ENCODE measurements at places on chromosomes 3 and 15.
A peak's percentile ranks its signal among the peaks of the same experiment; 100 is the strongest.

DNA sequence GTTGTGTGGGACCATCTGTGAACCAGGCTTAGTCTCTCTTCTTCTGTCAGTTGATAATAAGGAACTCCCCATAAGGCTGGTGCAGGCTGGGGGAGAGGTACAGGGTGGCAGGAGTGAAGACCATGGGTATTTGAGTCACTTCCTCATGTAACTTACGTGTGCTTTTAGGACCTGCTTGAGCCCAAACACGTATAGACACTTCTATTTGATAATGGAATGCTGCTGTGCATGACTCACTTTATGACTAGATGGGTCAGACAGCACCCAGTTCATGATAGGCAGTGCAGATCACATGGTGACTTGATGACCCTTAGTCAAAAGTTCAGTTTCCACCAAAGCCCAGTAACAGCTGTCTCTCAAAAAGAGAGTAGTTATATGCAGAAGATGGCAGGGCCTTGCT is 490.9 kb downstream of the ZBBX start:
- no peak for DNase-seq

DNA sequence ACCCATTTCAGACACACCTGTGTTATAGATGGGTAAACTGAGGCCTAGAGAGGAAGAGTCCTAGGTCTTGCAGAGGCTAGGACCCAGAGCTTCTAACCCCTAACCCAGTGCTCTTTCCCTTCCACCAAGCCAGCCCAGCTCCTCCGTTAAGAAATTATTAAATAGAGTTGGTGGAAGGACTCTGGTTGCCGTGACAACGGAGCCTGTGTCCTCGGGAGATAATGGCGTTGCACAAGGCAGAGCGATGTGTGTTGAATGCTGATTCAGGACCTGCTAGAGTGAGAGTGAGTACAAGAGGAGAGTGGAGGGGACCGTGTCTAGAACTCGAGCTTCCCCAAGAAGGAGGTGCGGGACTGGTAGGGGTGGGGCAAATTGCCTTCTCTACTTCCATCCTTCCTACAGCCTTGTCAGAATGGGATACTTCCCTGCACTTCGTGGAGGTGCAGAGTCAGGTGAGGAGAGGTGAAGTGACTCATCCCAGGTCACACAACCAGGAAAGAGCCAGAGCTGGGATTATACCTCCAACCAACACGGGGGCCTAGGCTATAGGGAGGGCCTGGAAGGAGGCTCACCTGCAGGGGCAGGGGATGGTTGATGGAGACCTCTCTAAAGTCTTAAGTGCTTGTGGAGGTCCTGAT is 8.6 kb downstream of the SLC6A1 start:
- DNase-seq = no peak

GRCh38 chr3:107328069-107328468 is 49.2 kb upstream of the CCDC54 start:
- no peak for DNase-seq

- no peak for DNase-seq
These were observed 88.4 kb upstream of the GALNT15 start for GRCh38 chr3:16085884-16086608.

DNA sequence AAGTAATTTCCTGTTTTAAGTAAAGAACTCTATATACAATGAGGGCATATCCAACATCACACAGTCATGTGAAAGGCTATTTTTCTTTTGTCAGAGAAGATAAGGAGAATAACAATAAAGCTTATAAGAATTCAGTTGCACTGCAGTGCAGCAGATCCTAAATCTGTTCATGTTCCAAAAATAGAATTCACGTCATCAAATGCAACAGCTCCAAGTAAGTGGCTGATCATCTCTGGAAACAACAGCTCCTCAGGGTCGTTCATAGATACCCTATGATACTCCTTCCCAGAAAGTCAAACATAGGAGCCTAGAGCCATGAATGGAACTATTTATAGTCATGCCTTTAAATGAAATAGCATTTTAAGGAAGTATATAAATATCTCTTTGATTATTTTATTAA is 100.2 kb downstream of the FMN1 start:
- no peak for DNase-seq

DNA sequence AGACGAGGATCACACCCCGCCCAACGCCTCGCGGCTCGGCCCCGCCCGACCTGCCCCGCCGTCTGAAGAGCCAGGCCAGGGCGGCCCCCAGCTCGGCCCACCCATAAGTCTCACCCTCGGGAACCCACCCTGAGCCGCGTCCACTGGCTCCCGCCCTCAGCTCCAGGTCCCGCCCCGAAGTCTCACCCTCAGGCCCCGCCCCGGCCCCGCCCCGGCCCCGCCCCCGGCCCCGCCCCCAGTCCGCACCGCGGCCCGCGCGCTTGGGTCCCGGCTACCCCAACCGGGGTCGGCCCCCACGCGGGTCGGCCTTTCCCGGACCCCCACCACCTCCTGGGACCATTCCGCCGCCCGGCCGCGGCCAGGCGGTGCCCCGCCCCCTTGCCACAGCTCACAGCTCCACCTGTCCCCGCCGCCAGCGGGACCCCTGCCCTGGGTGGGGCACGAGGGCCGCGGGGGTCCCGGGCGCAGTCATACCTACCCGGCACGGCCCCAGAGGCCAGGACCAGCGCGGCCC is 489 bp downstream of the CSPG5 start:
- DNase-seq = no peak

GRCh38 chr3:128448491-128448890 is 18.2 kb downstream of the DNAJB8 start:
- DNase-seq = no peak

DNA sequence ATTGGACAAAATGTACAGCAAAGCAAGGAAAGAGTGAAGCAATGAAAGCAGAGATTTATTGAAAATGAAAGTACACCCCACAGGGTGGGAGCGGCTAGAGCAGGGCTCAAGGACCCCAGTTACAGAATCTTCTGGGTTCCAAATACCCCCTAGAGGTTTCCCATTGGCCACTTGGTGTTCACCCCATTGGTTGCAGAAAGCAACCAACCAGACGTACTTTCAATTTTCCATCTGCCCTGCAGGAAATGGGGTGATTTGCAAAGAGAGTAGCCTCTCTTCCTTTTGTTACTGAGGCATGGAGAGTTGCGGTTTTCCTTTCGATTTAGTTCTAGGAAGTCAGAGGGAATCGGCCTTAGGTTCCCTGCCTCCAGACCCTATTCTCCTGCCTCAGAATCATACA is 2.4 kb downstream of the PML start:
- no peak for DNase-seq

GRCh38 chr3:119716998-119717397 is 14.2 kb downstream of the CFAP91 start:
- DNase-seq = no peak

DNA sequence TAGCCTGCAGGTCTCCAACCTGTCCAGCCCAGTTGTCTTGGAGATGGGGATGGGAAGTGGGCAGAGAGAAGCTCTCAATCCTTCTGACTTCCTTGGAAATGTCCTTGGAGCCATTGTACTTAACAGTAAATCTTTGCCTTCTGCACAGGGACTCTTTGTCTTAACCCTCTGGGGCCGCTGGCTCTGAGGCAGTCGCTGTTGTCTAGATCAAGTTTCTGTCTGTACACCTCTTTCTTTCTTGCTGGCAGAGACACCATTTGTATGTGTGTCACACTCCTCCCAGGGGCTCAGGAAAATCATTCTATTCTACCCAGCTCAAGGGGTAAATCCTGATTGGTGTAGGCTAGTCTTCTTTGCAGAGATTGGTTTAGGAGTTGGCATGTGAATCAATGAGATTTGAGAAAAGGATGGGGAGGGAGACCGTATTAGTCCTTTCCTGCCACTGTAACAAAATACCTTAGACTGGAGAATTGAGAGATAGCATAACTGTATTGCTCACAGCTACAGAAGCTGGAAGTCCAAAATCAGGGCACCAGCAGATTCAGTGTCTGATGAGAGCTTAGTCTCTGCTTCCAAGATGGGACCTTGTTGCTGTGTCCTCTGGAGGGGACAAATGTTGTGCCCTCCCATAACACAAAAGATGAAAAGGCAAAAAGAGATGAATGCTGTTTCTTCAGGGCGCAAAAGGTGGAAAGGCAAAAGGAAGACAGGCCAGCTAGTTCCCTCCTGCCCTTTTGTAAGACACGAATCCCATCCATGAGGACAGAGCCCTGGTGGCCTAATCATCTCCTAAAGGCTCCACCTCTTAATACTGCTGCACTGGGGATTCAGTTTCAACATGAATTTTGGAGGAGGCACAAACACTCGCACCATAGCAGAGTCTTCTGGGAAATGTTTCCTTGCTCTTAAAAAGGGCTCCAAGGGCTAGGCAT is 66.3 kb downstream of the PPCDC start:
- DNase-seq = no peak

GRCh38 chr3:98519351-98519750 is 3.4 kb downstream of the CLDND1 start:
- no peak for DNase-seq

GRCh38 chr3:21642433-21642832 is 108.6 kb downstream of the ZNF385D start:
- DNase-seq = no peak

- no peak for DNase-seq
These were observed 508 bp upstream of the SMAD6 start for GRCh38 chr15:66701422-66702034.

GRCh38 chr3:132788301-132788671 is 66.1 kb upstream of the NPHP3 start:
- peak; percentile 87 for DNase-seq

GRCh38 chr15:49145651-49146609 is 9.5 kb downstream of the COPS2 start:
- no peak for DNase-seq

DNA sequence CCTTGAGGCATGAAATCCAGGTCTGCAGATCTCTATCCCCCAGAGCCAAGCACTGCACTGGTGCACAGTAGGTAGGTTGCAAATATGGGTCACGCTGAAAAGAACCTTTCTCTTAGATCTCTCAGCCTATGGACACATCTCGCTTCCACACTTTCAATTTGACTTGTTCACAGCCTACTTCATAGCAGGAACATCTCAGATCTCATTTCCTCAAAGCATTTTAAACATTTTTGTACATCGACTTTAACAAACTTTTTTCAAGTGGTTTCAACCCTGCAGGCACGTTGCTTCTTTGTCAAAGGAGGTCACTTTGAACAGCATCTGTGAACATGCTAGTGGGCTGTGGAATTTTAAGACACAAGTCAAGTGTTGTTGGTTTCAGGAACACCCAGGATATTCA is 76.0 kb downstream of the SLC12A8 start:
- DNase-seq = no peak

DNA sequence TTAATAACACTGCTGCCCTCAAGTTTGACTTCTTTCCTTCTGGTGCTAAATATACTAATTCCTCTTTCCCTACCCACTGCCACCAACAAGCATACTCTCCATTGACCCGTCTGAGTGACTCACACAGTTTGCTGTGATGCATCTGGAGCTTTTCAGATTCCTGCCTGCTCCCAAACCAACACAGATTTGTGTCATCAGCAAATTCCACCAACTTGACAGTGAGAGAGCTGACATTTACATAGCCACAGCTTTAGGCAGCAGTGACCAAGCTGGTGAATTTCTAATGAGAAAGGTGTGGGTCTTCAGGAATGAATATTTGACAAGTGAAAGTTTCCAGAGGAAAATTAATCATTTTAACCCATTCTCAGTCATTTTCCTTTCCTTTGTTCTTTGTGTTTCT is 96.5 kb upstream of the PRICKLE2 start:
- DNase-seq = no peak

DNA sequence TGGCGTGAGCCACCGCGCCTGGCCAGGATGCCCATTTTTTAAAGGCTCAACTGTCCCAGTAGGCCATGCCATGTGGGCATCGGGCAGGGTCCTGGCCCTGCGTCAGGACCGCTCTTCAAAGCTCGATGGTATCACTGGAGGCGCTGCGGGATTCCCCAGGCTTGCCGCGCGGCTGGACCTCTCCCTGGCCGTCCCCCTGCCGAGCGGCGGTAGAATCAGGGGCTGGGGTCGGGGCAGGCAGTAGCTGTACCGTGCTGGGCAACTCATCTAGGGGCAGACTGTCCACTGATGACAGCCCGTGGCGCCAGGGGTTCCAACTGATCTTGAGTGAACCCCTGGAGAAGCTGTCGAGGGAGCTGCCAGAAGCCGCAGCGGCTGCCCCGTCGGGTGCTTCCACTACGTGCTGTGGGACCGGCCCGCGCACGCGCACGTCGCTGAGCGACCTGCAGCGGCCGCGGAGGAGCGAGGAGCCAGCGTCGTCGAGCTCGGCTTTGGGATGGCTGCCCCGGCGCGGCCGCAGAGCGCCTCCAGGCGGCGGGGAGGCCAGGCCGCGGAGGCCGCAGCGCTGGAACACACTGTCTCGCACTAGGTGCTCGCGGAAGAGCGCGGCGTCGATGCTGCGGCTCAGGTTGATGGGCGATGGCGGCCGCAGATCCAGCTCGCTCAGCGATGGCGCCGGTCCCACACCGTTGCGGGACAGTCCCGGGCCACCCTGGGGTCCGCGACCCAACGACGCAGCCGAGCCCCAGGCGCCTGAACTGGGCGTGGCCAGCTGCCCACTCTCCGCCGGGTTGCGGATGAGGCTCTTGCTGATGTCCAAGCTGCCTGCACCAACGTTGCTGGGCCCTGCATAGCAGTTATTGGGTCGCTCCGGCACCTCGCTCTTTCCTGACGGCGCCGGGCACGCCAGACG is 5.8 kb downstream of the PRRT3 start:
- DNase-seq = peak; percentile 45

- DNase-seq = no peak
These were observed 25.0 kb downstream of the MYLK start for GRCh38 chr3:123859177-123859576.

DNA sequence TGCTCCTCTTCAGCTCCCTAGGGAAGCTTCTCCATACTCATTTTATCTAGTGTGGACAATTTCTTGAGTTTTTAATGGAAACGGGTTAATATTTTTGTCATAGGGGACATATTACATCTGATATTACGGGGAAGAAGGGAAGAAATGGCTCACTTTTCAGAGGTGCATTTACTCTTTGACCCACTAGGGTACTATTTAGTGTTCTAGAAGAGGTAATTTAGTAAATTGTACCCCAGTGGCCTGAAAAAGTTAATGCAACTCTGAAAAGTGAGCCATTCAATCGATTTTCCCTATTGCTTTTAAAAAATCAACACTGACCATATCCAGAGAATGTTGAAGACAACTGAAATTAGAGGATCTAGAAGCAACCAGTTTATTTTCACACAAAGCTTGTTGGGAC is 71.2 kb downstream of the MAP2K5 start:
- DNase-seq = no peak

GRCh38 chr3:46833346-46834300 is 29.6 kb downstream of the MYL3 start:
- DNase-seq = no peak

- peak; percentile 71 for DNase-seq
These were observed 505.6 kb upstream of the THBS1 start for GRCh38 chr15:39075311-39075710.

GRCh38 chr3:45319996-45320305 is 68.4 kb upstream of the LARS2 start:
- DNase-seq = no peak

GRCh38 chr3:52295671-52296208 is 8.1 kb downstream of the GLYCTK start:
- no peak for DNase-seq

- DNase-seq = no peak
These were observed 24.1 kb upstream of the MRPL3 start for GRCh38 chr3:131526801-131527347.

DNA sequence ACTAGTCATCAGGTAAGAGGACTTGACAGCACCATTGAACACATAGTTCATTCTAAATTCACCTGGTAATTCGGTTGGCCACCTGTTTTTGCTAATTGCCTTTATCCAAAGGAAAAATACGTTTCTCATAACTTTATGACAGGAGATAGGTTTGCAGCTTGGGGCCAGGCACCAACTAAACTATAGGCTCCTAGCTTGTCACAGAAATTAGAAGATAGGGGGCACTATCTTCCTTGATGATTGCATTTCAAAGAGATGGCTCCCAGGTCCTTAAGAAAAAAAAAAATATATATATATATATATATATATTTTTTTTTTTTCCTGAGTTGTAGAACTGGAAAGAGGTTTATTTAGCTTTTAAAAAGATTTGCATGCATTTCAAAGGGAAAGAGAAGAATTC is 563.6 kb downstream of the NAALADL2 start:
- no peak for DNase-seq

Data from BJ (cell line).